Natural killer cell (primary cell): ENCODE measurements at places on chromosomes 3 and 15. TPM values are rescaled to one million over a fixed set of nuclear protein-coding genes. Genes with fewer than 3 reads are reported as not detected.

DNA sequence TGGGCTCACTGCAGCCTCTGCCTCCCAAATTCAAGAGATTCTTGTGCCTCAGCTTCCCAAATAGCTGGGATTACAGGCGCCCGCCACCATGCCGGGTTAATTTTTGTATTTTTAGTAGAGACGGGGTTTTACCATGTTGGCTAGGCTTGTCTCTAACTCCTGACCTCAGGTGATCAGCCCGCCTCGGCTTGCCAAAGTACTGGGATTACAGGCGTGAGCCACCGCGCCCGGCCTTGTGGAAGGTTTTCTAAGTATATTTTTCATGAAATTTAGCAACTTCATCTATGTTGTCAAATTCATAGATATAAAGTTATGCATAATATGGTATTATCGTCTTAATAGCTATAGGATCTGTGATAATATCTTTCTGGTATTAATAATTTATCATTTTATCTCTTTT lies 275.6 kb upstream of the GRM7 start:
- no peaks in the 10 kb centered on the region for H3K4me1 ChIP-seq
- H3K36me3 ChIP-seq: no peaks in the 10 kb centered on the region
- no peak overlapping the region for H3K4me3 ChIP-seq
- no peak for DNase-seq
- H3K27me3 ChIP-seq: no peaks in the 10 kb centered on the region

DNA sequence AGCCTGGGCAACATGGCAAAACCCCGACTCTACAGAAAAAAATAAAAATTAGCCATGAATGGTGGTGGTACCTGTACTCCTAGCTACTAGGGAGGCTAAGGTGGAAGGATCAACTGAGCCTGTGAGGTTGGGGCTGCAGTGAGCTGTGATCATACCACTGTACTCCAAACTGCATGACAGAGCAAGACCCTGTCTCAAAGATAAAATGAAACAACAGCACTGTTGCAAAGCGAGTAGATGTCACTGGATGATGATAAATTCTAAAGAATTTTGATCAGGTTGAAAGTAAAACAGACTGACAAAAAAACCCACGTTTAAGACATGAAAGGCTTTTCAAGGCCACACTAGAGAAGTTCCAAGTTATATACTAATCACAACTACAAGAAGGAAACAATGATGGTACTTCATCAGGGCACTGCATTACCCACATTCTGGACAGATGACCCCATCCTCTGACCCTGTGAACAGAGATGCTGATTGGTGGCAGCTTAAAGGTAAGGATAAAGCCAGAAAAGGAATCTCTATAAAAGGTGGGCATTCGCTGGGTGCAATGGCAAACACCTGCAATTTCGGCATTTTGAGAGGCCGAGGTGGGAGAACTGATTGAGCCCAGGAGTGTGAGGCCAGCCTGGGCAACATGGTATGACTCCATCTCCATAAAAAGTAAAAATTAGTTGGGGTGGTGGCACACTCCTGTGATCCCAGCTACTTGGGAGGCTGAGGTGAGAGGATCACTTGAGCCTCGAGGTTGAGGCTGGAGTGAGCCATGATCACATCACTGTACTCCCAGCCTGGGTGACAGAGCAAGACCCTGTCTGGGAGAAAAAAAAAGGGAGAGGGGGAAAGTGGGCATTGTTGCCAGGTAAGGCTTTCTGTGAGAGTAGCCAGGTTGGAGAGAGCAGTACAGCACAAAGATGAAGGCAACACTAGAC lies 59.2 kb downstream of the TBL1XR1 start:
- no peak overlapping the region for H3K4me3 ChIP-seq
- no peaks in the 10 kb centered on the region for H3K27me3 ChIP-seq
- no peaks in the 10 kb centered on the region for H3K36me3 ChIP-seq
- DNase-seq: no peak
- peaks cover 9% of the 10 kb centered on the region for H3K4me1 ChIP-seq

GRCh38 chr3:127228866-127229265 lies 35.9 kb downstream of the PRR23E start:
- no peaks in the 10 kb centered on the region for H3K4me1 ChIP-seq
- H3K27me3 ChIP-seq: no peaks in the 10 kb centered on the region
- no peaks in the 10 kb centered on the region for H3K36me3 ChIP-seq
- no peak for DNase-seq
- H3K4me3 ChIP-seq: no peak overlapping the region
- H3K27ac ChIP-seq: no peak overlapping the region

DNA sequence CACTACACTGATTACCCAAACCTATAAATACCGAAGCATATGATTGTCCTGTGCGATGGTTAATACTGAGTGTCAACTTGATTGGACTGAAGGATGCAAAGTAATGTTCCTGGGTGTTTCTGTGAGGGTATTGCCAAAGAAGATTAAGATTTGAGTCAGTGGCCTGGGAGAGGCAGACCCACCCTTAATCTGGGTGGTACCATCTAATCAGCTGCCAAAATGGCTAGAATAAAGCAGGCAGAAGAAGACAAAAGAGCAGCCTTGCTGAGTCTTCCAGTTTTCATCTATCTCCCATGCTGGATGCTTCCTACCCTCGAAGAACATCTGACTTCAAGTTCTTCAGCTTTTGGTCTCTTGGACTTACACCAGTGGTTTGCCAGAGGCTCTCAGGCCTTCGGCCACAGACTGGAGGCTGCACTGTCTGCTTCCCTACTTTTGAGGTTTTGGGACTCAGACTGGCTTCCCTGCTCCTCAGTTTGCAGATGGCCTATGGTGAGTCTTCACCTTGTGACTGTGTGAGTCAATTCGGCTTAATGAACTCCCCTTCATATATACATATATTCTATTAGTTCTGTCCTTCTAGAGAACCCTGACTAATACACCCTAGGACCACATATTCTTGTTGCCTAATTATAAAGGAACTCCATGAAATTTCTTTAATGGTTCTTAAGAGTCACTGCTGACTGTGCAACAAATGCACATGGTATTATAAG lies 31.7 kb downstream of the CSNK1G1 start:
- no peaks in the 10 kb centered on the region for H3K4me1 ChIP-seq
- no peak for DNase-seq
- H3K36me3 ChIP-seq: no peaks in the 10 kb centered on the region
- no peak overlapping the region for H3K4me3 ChIP-seq

The PARP6 gene
- 132 TPM for total RNA-seq

GRCh38 chr3:149393345-149394160 lies 16.1 kb upstream of the TM4SF1 start:
- no peaks in the 10 kb centered on the region for H3K36me3 ChIP-seq
- no peaks in the 10 kb centered on the region for H3K4me1 ChIP-seq
- no peak for DNase-seq
- no peak overlapping the region for H3K27ac ChIP-seq
- no peaks in the 10 kb centered on the region for H3K27me3 ChIP-seq

DNA sequence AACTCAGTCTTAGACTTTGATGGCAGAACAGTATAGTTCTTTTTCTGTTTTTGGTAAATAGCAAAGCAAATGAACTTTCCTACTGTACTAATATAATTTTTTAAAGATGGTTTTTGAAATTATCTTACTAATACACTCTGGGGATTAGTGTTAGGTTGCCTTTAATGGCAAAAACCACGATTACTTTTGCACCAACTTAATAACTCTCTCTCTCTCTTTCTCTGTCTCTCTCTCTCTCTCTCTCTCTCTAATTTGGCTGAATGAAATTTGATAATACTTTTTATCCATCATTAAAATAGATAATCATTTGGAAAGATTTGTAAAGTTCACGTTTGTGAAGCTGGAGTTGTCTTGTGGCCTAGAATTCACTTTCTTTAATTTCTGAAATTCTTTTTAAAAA lies 257.8 kb downstream of the LPP start:
- H3K36me3 ChIP-seq: peaks cover 8% of the 10 kb centered on the region
- H3K27ac ChIP-seq: no peak overlapping the region
- no peak for DNase-seq
- no peaks in the 10 kb centered on the region for H3K27me3 ChIP-seq
- no peaks in the 10 kb centered on the region for H3K4me1 ChIP-seq

GRCh38 chr3:12421132-12421531 lies 63.1 kb upstream of the TSEN2 start:
- H3K27ac ChIP-seq: no peak overlapping the region
- no peaks in the 10 kb centered on the region for H3K36me3 ChIP-seq
- no peaks in the 10 kb centered on the region for H3K4me1 ChIP-seq
- DNase-seq: no peak
- H3K4me3 ChIP-seq: no peak overlapping the region

- DNase-seq: no peak
- H3K4me3 ChIP-seq: no peak overlapping the region
- no peak overlapping the region for H3K27ac ChIP-seq
- H3K27me3 ChIP-seq: no peaks in the 10 kb centered on the region
- no peaks in the 10 kb centered on the region for H3K4me1 ChIP-seq
Measured at GRCh38 chr3:180970931-180971330, 18.6 kb downstream of the DNAJC19 start.

DNA sequence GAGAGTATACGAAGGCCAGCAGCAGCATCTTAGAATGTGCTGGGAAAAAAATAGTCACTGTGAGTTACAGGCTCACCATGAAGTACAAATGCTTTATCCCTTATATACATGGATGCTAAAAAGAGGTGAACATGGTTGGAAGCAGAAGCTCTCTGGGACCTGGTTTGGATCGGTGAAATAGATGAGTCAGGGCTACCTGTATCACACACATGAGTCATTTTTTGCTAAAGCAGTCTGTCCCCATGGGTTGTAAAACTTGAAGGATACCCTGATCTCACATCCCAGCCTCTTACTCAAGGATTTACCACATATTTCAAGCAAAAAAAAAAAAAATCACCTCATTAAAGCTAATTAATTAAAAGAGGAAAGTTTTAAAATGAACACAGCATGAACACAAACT lies 6.9 kb upstream of the SERPINI2 start:
- no peak for DNase-seq
- H3K4me1 ChIP-seq: no peaks in the 10 kb centered on the region
- no peak overlapping the region for H3K27ac ChIP-seq
- H3K4me3 ChIP-seq: no peak overlapping the region

DNA sequence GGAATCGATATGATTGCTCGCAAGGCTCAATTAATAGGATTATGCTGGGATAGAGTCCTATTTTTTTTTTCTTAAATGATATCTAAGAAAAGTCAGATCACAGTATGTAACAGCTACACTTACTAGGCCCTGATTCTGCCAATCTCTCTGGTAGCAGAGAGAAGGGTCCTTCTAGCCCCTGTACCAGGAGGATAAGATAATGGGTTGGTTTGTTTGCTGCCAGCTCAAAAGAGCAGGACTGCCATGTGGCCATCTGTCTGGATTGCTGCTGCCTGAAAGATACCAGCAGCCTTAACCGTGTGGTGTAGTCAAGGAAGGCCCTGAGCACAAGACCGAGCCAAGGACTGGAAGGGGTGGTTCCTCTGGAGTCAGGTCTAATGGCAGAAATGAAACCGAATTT lies 236.4 kb downstream of the KLF13 start:
- no peak overlapping the region for H3K4me3 ChIP-seq
- no peaks in the 10 kb centered on the region for H3K4me1 ChIP-seq
- no peaks in the 10 kb centered on the region for H3K27me3 ChIP-seq
- no peak for DNase-seq

The DZIP1L gene
- not detected for total RNA-seq

DNA sequence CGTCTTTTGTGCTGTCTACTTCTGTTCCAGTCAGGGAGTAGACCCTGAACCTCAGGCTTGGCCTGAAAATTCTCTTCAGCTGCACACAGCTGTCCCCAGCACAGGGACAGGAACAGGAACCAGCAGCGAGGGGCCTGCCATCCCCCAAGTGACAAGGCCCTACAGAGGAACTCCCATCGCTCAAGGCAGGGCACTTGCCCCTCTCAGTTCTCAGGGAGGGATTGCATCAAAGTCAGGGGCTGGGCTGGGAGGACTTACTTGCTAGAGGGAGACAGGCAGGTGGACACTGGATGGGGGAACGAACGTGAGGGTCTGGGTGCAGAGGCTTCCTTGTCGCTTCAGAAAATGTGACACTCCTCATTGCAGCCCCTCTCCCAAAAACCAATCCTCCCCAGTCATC lies 163.6 kb downstream of the CHSY1 start:
- H3K27ac ChIP-seq: no peak overlapping the region
- H3K4me3 ChIP-seq: no peak overlapping the region
- DNase-seq: no peak
- H3K36me3 ChIP-seq: no peaks in the 10 kb centered on the region
- peaks cover 3% of the 10 kb centered on the region for H3K4me1 ChIP-seq

GRCh38 chr3:169564883-169565282 lies 98.6 kb downstream of the MECOM start:
- no peak overlapping the region for H3K27ac ChIP-seq
- DNase-seq: no peak
- H3K4me3 ChIP-seq: no peak overlapping the region
- H3K27me3 ChIP-seq: no peaks in the 10 kb centered on the region

The MRAS gene
- 2.4 TPM for total RNA-seq

- no peak overlapping the region for H3K27ac ChIP-seq
- no peaks in the 10 kb centered on the region for H3K36me3 ChIP-seq
- H3K4me1 ChIP-seq: no peaks in the 10 kb centered on the region
- no peak overlapping the region for H3K4me3 ChIP-seq
Measured at GRCh38 chr15:59924812-59925522, 79.1 kb upstream of the FOXB1 start.

The SYNM gene
- total RNA-seq: 0.42 TPM

DNA sequence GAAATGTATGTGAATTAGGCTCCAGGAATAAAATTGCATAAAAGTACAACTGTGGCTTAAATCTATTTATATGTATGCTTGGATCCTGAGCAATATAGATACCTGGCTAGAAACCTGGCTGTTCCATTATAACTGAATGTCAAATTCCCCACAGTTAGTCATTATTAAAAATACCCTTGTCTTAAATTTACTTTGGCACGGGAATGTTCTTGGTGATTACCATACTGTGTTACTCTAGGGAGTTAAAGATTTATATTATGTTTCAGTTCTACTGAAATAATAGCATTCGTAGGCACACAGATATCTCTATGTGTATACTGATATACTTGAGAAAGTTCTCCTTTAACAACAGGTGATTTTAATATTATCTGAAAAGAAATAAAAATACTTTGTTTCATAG lies 394.1 kb downstream of the PTPRG start:
- no peaks in the 10 kb centered on the region for H3K4me1 ChIP-seq
- H3K4me3 ChIP-seq: no peak overlapping the region
- no peaks in the 10 kb centered on the region for H3K36me3 ChIP-seq

GRCh38 chr3:186599785-186600166 lies 13.1 kb upstream of the AHSG start:
- H3K4me3 ChIP-seq: no peak overlapping the region
- H3K27me3 ChIP-seq: no peaks in the 10 kb centered on the region
- H3K4me1 ChIP-seq: no peaks in the 10 kb centered on the region
- no peak overlapping the region for H3K27ac ChIP-seq
- DNase-seq: no peak

- no peak for DNase-seq
- H3K4me1 ChIP-seq: no peaks in the 10 kb centered on the region
- H3K27ac ChIP-seq: no peak overlapping the region
- no peak overlapping the region for H3K4me3 ChIP-seq
- no peaks in the 10 kb centered on the region for H3K36me3 ChIP-seq
Measured at GRCh38 chr3:4084271-4084670, 218.9 kb upstream of the SETMAR start.
